Effector memory CD4-positive, alpha-beta T cell (primary cell): ENCODE measurements at places on chromosomes 5 and 9.
A peak's percentile ranks its signal among the peaks of the same experiment; 100 is the strongest.

GRCh38 chr9:76521906-76522305 lies 62.9 kb downstream of the GCNT1 start:
- no peaks in the 10 kb centered on the region for H3K27me3 ChIP-seq
- no peak overlapping the region for H3K27ac ChIP-seq
- H3K4me3 ChIP-seq: no peak overlapping the region
- no peak for DNase-seq
- H3K4me1 ChIP-seq: no peaks in the 10 kb centered on the region
- no peaks in the 10 kb centered on the region for H3K36me3 ChIP-seq

DNA sequence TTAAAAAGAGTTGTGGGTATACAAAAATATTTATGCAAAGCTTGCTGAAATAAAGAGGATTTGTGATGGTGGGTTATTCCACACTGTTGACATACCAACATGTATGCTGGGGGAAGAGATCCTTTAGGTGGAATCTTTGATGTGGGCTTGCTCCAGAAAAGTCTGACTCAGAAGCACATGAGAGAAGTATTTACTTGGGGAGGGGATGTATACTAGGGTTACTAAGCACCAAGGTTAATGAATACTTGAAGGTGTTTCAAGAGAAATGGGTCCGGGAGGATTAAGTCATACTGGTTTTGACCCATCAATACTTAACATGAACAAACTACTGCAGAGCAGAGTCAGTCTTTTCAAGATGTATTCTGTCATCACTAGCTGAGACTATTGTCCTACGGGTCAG lies 316.4 kb upstream of the GRIN3A start:
- no peaks in the 10 kb centered on the region for H3K36me3 ChIP-seq
- no peaks in the 10 kb centered on the region for H3K4me1 ChIP-seq
- no peaks in the 10 kb centered on the region for H3K27me3 ChIP-seq
- DNase-seq: no peak
- no peak overlapping the region for H3K4me3 ChIP-seq
- H3K27ac ChIP-seq: no peak overlapping the region

GRCh38 chr9:115385383-115386122 lies 267.6 kb upstream of the TNC start:
- H3K27me3 ChIP-seq: no peaks in the 10 kb centered on the region
- H3K27ac ChIP-seq: no peak overlapping the region
- H3K4me3 ChIP-seq: no peak overlapping the region
- H3K36me3 ChIP-seq: no peaks in the 10 kb centered on the region

DNA sequence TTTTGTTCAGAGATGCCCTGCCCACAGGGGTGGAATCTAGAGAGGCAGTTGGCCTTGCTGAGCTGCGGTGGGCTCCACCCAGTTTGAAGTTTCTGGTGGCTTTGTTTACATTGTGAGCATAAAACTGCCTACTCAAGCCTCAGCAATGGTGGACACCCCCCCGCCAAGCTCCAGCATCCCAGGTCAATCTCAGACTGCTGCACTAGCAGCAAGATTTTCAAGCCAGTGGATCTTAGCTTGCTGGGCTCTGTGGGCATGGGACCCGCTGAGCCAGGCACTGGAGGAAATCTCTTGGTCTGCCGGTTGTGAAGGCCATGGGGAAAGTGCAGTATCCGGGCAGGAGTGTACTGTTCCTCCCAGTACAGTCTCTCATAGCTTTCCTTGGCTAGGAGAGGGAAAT lies 55.5 kb downstream of the MINAR2 start:
- no peaks in the 10 kb centered on the region for H3K27me3 ChIP-seq
- no peak overlapping the region for H3K4me3 ChIP-seq
- H3K36me3 ChIP-seq: no peaks in the 10 kb centered on the region
- no peak overlapping the region for H3K27ac ChIP-seq
- H3K4me1 ChIP-seq: no peaks in the 10 kb centered on the region

- H3K4me3 ChIP-seq: no peak overlapping the region
- no peak overlapping the region for H3K27ac ChIP-seq
These were observed 125.4 kb upstream of the FAM120A start for GRCh38 chr9:93326056-93326455.

DNA sequence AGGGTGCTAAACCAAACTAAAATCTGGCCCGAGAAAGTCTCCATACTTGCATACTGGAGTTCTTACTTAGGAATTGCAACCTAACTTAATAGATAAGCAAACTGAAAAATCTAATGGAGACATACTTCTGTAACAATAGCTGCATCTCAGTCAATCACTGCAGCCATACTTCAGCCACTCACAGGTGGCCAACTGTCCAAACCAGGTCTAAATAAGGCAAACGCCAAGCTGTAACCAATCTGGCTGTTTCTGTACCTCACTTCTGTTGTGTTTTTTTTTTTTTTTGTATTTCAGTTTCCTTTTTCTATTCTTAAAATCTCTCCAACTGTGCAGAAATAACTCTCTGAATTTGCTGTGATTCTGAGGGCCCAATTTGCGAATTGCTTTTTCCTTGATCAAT lies 4.4 kb upstream of the NDUFB6 start:
- H3K27ac ChIP-seq: no peak overlapping the region
- no peaks in the 10 kb centered on the region for H3K27me3 ChIP-seq
- H3K36me3 ChIP-seq: no peaks in the 10 kb centered on the region
- H3K4me1 ChIP-seq: no peaks in the 10 kb centered on the region

DNA sequence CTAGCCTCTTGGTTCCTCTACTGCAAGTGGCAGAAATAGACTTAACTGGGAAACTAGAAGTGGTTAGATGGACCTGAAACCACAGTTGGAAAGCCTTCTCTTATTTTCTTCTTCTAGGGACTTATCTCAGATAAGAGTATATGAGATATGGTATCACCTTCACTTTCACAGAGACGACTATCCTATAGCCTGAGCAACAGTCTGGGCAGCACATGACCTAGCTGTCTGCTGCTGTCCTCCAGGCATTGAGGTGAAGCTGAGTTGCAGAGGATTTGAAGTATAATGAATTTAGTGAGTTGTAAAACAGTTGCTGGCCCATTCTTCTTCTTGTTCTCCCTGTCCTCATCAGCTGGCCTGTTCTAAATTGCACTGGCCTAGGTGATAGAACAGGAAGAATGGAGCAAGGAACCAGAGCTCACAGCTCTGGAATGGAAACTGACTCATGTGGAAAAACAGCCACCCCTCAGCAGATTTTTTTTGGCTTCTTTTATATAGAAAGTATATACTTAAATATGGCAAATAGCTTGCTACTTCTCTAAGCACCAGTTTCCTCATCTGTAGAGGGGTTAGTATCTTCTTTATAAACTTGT lies 27.8 kb downstream of the RECK start:
- no peak for DNase-seq
- H3K27me3 ChIP-seq: no peaks in the 10 kb centered on the region
- H3K27ac ChIP-seq: no peak overlapping the region
- H3K4me3 ChIP-seq: no peak overlapping the region
- no peaks in the 10 kb centered on the region for H3K4me1 ChIP-seq
- peaks cover 11% of the 10 kb centered on the region for H3K36me3 ChIP-seq

DNA sequence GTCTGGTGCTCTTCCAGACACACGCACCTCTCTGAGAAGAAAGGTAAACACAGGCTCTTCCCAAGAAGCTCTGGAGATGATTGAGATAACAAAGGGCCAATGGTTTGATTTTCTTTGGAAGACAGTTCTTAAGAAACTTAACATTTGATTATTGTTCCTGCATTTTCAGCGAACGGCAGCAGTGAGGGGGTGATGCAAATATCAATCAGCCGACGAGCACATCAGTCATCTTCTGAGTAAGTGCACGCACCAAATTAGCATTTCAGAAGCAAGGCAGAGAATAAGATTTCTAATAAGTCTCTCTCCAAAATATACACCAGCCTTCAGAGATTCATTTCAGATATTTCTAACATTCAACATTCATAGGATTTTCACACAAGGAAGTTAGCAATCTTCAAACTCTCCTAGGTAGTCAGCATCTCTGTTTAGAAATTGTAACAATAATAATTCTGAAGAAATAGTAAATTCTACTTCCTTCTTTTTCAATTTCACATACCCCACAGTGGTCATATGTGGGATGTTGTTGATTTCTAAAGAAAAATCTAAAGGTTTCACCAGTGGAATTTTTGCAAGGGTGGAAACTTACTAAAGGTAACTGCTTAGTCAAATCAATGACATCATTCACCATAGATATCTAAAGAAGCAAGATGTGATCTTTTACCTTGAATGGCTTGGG lies 250.3 kb downstream of the SEC61B start:
- no peak overlapping the region for H3K27ac ChIP-seq
- peaks cover 3% of the 10 kb centered on the region for H3K27me3 ChIP-seq
- no peaks in the 10 kb centered on the region for H3K36me3 ChIP-seq

DNA sequence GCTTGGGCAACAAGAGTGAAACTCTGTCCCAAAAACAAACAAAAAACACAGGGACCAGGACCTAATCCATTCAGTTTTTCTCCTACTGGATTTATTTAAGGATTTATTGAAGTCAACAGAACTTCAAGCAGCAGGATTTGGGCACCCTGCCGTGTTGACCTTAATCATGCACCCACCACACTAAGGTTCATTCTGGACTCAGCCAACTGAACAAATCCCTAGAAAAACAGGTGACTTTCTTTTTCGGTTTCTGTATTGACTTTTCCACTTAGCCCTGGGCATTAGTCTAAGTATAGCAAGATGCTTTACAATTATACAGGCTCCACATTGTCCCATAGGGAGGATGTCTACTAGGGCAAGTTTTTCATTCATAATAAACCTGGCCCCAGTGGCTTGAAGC lies 30.0 kb downstream of the ZNF131 start:
- peaks cover 18% of the 10 kb centered on the region for H3K36me3 ChIP-seq
- H3K27me3 ChIP-seq: no peaks in the 10 kb centered on the region
- no peak overlapping the region for H3K27ac ChIP-seq
- H3K4me3 ChIP-seq: no peak overlapping the region

GRCh38 chr9:88660611-88661010 lies 125.6 kb downstream of the NXNL2 start:
- no peaks in the 10 kb centered on the region for H3K36me3 ChIP-seq
- no peak overlapping the region for H3K4me3 ChIP-seq
- no peak overlapping the region for H3K27ac ChIP-seq

DNA sequence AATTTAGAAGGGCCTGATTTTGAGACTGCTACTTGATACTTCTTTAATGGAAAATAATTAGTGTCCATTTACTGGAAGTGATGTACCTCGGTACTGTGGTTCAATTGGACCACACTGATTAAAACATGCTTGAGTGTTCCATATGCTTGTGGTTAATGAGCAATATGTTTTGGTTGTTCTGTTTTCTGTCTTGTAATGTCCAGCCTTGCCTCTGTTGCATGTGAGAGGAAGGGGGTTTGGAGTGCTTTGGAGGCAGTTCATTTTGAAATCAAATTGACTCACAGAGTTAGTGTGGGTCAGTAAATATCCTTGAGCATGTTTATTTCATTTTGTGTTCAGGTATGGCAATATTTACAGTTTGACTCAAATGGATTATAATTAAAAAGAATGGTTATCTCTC lies 334.4 kb downstream of the ARHGEF28 start:
- DNase-seq: no peak
- H3K36me3 ChIP-seq: no peaks in the 10 kb centered on the region
- no peak overlapping the region for H3K27ac ChIP-seq
- H3K4me3 ChIP-seq: no peak overlapping the region
- no peaks in the 10 kb centered on the region for H3K4me1 ChIP-seq

DNA sequence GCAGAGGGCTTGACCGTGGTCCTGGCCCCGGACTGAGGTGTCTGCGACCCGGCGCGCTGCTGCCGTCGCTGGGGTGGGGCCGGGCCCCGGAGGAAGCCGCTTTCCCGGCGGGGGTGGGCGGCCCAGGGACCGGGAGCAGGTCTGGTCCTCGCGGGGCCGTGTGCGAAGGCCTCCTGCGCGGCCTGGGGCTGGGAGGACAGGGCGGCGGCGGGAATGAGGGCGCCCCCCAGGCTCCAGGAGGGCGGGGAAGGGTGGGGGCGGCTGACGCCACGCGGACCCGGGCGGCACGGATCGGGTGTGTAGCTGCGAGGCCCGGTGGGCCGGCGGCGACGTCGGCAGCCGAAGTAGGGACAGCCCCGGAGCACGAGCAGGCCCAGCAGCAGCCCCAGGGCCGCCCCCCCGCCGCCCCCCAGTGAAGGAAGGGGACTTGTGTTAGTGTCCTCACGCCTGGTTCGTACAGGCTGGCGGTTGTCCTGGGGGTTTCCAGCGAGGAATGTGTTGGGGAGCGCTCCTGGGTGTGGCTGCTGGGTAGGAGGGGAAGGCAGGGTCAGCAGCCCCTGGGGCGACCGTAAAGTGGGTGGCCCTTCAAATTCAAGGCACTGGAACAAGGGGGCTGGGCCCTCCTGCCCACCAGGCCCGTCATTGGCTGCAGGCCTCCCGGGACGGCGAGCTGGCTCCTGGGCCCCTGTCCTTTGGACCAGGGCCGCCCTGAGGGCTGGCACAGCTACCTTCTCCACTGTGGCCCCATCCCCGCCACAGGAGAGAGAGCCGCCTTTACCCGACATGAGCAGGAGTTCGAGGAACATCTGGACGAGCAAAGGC lies 597 bp upstream of the TMEM250 start:
- H3K4me1 ChIP-seq: peaks cover 24% of the 10 kb centered on the region
- DNase-seq: peak; percentile 30
- H3K4me3 ChIP-seq: peak overlapping the region; percentile 72
- peak overlapping the region; percentile 87 for H3K27ac ChIP-seq
- H3K27me3 ChIP-seq: no peaks in the 10 kb centered on the region

GRCh38 chr5:176540476-176540899 lies 3.3 kb upstream of the RNF44 start:
- peaks cover 59% of the 10 kb centered on the region for H3K4me1 ChIP-seq
- H3K4me3 ChIP-seq: no peak overlapping the region
- H3K36me3 ChIP-seq: no peaks in the 10 kb centered on the region
- DNase-seq: no peak
- H3K27ac ChIP-seq: peak overlapping the region; percentile 75

DNA sequence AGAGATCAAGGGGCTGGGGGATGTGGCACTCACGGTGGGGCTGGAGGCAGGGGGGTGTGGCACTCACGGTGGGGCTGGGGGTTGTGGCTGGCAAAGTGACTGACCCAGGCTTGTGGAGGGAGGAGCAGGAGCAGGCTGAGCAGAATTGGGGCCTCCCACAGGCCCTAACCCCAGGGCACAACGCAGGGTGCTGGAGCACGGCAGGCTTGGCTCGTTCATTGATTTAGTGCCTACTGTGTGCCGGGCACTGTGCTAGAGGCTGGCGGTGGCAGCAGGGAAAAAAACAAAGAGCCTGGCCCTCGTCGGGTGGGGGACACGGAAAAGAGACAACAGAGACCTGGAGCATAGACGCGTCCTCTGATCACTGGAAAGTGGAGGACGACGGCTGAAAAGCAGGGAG lies 80.9 kb downstream of the HMCN2 start:
- no peaks in the 10 kb centered on the region for H3K27me3 ChIP-seq
- H3K27ac ChIP-seq: no peak overlapping the region
- H3K4me3 ChIP-seq: no peak overlapping the region
- H3K36me3 ChIP-seq: no peaks in the 10 kb centered on the region
- no peak for DNase-seq
